ENCODE measurements at places on chromosomes 16 and 17.

DNA sequence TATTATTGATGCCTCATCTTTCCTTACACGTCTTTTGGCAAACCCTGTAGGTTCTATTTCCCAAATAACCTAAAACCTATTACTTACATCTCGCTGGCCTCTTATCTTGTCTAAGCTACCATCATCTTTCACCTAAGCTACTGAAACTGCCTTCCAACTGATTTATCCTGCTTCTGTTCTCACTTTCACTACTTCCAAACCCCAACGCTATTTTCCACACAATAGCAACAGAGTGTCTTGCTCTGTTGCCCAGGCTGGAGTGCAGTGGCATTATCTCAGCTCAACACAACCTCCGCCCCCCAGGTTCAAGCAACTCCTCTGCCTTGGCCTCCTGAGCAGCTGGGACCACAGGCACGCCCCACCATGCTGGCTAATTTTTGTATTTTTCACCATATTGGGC, 52.8 kb upstream of the INTS2 start:
- DNase-seq: no peak

GRCh38 chr17:82386255-82386831, 14.8 kb downstream of the UTS2R start:
- no peak for DNase-seq

- DNase-seq: no peak
Observed at GRCh38 chr17:29154516-29155226, 25.5 kb downstream of the MYO18A start.

DNA sequence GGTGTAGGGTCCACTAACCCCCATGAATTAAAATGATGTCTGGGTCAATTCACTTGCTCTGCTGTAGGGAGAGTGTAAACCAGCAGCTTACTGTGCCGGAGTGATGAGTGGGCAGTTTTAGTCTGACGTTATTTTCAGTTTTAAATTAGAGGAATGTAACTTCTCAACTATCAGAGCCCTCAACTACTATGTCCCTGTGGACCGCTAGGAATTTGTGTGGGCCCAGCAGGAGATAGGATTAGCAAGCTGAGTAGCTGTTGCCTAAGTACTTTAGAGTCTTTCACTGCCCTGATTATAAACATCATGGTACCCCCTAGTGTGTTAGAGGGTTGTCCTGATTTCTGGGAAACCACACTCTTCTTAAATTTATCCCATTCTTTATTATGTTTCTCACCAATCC, 11.4 kb downstream of the MARVELD3 start:
- no peak for DNase-seq

GRCh38 chr17:77516902-77517301, 376.1 kb downstream of the SEC14L1 start:
- DNase-seq: peak; percentile 22

DNA sequence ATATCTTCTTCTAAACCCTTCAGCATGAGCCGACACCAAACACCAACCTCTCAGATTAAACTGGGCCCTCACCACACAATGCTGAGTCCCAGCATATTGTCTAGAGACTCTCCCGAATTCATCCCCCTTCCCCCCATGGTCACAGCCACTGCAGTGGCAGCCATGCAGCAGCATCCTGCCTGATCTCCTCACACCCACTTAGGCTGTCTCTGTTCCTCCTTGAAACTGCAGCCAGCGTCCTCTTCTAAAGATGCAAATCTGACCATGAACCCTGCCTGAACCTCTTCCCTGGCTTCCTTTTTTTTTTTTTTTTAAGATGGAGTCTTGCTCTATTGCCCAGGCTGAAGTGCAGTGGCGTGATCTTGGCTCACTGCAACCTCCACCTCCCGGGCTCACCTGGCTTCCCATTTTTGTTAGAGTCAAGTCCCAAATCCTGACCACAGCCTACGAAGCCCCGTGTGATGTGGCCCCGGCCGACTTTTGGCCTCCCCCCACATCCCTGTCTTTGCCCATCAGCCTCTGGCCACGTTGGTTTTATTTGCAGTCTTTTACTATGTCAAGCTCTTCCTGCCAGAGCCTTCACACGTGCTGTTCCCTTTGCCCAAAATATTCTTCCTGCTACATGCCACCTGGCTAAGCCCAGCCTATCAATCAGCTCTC, 2.8 kb downstream of the FA2H start:
- no peak for DNase-seq

DNA sequence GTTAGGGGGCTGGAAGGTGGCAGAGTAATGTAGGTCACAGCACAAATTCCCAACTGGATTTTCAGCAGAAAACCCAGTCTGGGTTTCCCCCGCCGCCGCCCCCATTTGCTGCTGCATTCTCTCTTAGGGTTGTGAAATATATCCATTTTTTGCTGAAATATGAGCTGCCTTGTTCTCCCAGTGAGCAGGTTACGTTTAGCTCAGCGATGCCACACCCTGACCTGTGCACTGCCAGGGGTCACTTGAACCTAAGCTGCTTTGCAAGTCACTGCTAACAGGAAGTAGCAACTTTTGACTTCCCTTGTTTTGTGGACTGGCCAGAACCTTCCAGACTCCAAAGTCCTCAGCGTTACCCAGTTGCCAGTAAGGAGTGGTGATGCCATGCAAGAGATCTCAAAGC, 274.1 kb downstream of the CPPED1 start:
- DNase-seq: no peak

DNA sequence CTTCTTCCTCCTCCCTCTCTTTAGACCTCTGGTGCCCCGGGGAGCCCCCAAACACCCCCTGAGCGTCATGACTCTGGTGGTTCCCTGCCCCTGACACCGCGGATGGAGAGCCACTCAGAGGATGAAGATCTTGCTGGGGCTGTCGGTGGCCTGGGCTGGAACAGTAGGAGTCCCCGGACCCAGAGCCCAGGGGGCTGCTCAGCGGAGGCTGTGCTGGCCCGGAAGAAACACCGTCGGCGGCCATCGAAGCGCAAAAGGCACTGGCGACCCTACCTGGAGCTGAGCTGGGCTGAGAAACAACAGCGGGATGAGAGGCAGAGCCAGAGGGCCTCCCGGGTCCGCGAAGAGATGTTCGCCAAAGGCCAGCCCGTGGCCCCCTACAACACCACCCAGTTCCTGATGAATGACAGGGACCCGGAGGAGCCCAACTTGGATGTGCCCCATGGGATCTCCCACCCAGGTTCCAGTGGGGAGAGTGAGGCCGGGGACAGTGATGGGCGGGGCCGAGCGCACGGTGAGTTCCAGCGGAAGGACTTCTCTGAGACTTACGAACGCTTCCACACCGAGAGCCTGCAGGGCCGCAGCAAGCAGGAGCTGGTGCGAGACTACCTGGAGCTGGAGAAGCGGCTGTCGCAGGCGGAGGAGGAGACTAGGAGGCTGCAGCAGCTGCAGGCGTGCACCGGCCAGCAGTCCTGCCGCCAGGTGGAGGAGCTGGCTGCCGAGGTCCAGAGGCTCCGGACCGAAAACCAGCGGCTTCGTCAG, 7.5 kb downstream of the HEXIM2 start:
- DNase-seq: no peak

GRCh38 chr17:41486809-41487530, 2.7 kb downstream of the KRT36 start:
- peak; percentile 81 for DNase-seq

GRCh38 chr16:31093132-31093703, 1.4 kb downstream of the VKORC1 start:
- no peak for DNase-seq

DNA sequence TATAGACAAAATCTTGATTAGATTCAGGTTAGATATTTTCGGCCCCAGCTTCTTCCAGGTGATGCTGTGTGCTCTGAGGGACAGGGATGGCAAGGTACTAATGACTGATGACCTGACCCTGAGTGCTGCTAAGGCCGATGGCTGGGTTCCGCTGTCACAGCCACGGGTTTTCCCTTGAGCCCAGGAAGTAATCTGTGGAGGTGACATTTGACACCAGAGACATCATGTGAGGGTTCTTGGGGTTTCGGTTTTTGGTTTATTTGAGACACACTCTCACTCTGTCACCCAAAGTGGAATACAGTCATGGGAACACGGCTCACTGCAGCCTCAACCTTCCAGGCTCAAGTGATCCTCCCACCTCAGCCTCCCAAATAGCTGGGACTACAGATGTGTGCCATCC, 9.8 kb downstream of the OTOP3 start:
- DNase-seq: no peak

DNA sequence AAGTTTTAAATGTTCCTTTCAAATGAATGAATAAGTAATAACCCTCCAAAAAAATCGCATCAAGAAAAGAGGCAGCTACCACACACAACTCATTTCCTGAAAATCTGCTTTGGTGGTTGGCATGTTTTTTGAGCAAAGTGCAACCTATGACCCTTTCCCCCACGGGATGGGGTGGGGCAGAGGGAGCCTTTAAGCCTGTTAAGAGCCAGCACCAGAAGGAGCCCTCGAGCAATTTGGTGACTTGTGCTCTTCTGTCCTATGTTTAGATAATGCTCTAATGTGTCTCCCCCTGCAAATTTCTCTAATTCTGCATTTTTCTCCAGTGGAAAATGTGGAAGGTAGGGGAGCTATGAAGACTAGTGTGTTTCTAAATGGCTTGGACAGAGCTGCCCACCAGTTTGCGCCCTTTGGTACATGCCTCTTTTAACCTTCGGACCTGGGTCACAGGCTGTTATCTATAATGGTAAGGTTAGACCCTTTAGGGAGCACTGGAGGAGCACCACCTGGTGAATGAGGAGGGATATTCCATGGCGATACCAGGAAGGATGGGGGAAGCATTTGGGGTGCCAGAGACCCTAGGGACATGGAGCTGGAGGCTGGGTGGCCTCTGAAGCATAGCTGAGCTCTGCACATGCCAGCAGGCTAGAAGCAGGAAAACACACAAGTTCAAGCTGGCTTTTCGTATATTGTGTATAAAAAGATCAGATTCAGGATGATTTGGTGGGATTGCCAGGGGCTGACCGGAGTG, 1.6 kb downstream of the PYCARD start:
- DNase-seq: no peak

- peak; percentile 57 for DNase-seq
Observed at GRCh38 chr17:17353625-17354484, 50.7 kb downstream of the NT5M start.

DNA sequence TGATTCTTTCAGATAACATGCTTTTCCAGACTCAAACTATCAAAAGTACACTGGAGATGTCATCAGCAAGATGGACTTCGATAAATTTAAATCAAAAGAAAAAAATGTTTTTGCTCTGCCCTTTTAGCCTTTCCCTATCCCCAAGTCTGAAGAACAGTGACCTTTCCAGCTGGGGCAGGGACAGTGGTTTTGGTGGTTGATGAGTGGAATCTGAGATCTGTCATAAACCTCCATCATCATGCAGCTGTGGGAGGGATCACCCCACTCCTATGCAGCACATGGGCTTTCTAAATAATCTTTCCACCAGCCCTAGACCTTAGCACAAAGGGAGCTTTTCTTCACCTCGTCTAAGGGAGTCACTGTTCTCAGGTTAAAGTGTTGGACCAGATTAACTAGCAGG, 869.5 kb upstream of the SOX9 start:
- DNase-seq: no peak

DNA sequence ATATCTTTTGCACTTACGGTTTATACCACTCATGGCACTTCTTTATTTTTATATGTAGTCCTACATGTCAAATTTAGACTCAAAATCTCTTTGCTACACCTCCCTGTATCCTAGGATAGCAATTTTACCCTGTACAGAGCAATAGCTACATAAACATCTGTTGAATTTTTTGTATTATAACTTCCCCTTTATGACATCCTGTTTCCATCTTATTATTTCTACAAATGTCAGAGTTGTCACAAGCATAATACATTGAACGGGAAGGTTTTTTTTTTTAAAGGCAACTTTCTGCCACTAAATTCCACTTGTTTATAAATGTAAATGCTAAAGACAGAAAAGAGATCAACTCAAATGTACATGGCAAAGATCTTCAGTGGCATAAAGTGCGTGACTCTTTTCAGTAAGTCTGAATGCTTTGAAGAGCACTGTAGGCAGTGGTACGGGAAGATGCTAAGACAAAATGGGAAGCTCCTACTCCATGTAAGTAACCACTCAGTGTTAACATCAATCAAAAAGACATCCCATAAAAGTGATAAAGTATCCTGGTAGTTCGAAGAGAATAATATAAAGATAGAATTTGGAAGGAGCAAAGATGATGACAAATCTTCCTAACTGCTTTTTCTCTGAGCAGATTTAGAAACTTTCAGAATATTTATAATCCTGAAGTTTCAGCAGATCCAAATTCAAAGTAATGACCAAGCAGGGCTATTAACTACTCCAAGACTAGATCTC, 26.8 kb downstream of the GNA13 start:
- DNase-seq: no peak

DNA sequence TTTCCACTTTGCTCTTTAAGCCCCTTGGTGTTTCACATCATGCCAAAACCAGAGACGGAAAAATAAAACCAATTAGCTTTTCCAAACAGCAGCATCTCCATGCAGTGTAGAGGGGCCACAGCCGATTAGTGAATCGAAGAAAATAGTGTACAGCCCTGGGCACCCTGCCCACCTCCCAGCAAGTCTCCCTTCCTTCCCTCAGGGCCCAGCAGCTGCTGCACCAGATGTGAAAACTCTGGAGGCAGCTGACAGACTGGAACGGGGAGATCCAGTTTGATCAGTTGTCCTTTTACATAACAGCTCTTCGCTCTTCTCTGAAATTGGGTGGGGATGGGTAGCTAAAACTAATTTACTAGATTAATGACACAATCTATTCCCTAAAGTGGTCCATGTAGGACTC, 19.3 kb downstream of the TMEM11 start:
- no peak for DNase-seq

- no peak for DNase-seq
Observed at GRCh38 chr17:28421787-28422305, 15.8 kb upstream of the SLC46A1 start.

DNA sequence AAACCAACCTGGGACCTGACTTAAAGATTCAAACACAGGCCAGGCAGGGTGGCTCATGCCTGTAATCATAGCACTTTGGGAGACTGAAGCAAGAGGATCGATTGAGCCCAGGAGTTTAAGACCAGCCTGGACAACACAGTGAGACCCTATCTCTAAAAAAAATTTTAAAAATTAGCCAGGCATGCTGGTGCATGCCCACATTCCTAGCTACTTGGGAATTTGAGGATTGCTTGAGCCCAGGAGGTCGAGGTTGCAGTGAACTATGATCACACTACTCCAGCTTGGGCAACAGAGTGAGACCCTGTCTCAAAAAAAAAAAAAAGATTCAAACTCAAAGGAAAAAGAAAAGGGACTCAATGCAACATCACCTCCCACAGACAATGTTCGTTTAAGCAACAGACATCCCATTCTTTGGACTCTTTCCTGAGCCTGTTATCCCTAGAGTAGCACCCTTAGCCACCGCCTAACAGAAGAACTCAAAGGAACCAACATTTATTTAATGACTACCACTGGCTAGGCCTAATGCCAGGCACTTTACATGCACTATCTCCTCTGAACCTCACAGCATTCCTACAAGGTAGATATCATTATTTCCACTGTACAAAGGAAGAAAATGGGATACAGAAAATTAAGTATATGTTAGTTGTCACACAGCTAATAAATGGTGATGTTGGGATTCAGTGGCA, 12.7 kb downstream of the MYO18A start:
- no peak for DNase-seq

Data from upper lobe of right lung (tissue), 1 donor.